ENCODE measurements at places on chromosomes 1 and 21. TPM values are rescaled to one million over a fixed set of nuclear protein-coding genes. Genes with fewer than 3 reads are reported as not detected.
A peak's percentile ranks its signal among the peaks of the same experiment; 100 is the strongest.

DNA sequence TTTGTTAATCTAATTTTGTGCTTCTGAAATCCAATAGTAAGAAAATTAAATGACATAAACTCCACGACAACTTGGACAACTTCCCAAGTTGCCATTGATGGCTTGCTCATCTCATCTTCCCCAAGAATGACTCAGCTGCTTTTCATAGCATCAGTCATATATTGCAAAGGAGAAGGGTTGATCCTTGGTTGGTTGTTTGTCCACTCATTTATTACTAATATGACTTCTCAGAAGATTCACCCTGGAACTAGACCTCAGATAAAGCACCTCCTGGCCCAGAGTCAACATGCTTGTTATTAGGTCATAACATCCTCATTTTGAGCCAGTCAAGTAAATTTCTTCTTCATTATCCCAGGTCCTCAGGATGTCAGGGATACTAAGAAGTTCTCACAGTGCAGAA lies 2.3 kb upstream of the LCE3D start:
- no peak for DNase-seq
- H3K27me3 ChIP-seq, result no peaks in the 10 kb centered on the region
- no peak overlapping the region for H3K27ac ChIP-seq
- H3K4me3 ChIP-seq, result no peak overlapping the region
- H3K4me1 ChIP-seq, result peaks cover 3% of the 10 kb centered on the region
- no peaks in the 10 kb centered on the region for H3K36me3 ChIP-seq

GRCh38 chr1:233005156-233005555 lies 54.7 kb downstream of the NTPCR start:
- H3K4me1 ChIP-seq, result peaks cover 2% of the 10 kb centered on the region
- H3K27ac ChIP-seq, result no peak overlapping the region
- no peak for DNase-seq

DNA sequence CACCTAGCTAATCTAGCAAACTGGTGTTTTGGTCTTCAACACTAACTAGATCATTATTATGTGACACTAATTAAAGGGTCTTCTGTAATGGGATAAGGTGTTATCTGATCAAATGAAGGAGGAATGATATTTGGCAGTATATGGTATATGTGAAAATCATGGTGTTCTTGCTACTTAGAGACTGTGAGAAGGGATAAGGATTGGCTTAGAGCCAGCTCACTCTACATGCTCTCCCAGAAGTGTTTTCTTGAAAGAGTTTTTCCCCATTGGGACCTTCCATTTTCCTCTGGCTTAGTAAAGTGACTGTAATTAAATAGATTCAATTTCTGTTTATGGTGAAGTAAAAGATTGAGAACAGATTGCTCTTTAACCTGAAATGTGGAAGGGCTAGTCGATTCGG lies 71.2 kb upstream of the RGL1 start:
- H3K4me3 ChIP-seq, result no peak overlapping the region
- peaks cover 6% of the 10 kb centered on the region for H3K27me3 ChIP-seq
- H3K27ac ChIP-seq, result no peak overlapping the region
- DNase-seq, result no peak

DNA sequence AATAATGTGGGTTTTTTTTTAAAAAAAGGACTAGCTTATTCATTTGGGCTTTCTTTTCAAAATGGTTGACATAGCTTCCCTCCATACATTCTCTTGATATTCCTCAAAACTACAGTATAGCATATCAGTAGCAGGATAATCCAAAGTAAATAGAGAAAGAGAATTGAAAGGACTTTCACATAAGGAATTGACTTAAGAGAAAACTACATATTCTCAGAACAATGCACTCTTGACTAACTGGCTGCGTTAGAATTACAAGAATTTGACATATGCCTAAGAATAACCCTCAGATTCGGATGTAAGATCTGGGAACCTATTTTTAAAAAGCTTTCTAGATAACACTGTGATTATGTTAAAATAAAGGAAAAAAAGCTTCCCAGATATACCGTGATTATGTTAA lies 3.1 kb downstream of the PRKAB2 start:
- no peaks in the 10 kb centered on the region for H3K27me3 ChIP-seq
- no peak for DNase-seq
- H3K27ac ChIP-seq, result no peak overlapping the region

Gene ACTL8
- not detected for total RNA-seq

DNA sequence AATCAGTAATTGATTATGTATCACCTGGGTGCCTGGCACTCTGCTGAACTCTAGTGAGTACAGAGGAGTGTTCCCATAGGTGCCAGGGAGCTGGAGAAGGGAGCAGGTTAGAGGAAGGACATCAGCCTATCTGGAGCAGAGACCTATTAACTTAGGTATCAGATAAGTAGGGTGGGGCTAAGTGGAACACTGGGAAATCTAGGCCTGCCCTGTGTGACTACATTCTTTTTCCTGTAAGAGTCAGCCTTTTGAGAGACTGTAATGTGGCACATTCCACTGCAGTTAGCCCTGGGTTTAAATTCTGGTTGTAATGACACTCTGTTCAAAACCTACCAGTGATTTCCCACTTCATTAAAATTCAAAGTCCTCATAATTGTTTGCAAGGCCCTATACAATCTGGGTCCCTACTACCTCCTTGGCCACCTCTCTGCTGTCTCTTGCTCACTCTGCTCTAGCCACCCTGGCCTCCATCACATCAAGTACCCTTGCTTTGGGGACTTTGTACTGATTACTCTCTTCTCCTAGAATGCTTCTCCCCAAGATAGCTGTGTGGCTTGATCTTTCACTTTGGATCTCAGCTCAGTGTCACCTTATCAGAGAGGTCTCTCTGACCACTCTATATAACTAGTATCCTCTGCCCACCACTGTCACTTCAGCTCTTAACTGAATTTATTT lies 12.9 kb downstream of the STX12 start:
- peaks cover 17% of the 10 kb centered on the region for H3K36me3 ChIP-seq
- peaks cover 7% of the 10 kb centered on the region for H3K4me1 ChIP-seq
- no peak overlapping the region for H3K4me3 ChIP-seq
- H3K27ac ChIP-seq, result no peak overlapping the region

- H3K27me3 ChIP-seq, result no peaks in the 10 kb centered on the region
- H3K4me1 ChIP-seq, result peaks cover 14% of the 10 kb centered on the region
- peaks cover 23% of the 10 kb centered on the region for H3K36me3 ChIP-seq
- no peak overlapping the region for H3K4me3 ChIP-seq
- DNase-seq, result no peak
- H3K27ac ChIP-seq, result no peak overlapping the region
Observed at GRCh38 chr1:6587261-6588005, 7.6 kb downstream of the ZBTB48 start.

- peaks cover 53% of the 10 kb centered on the region for H3K4me1 ChIP-seq
- H3K4me3 ChIP-seq, result peak overlapping the region; percentile 84
- no peaks in the 10 kb centered on the region for H3K36me3 ChIP-seq
- H3K27me3 ChIP-seq, result no peaks in the 10 kb centered on the region
- H3K27ac ChIP-seq, result peak overlapping the region; percentile 92
Observed at GRCh38 chr1:239719642-239720258, 333.4 kb downstream of the CHRM3 start.

DNA sequence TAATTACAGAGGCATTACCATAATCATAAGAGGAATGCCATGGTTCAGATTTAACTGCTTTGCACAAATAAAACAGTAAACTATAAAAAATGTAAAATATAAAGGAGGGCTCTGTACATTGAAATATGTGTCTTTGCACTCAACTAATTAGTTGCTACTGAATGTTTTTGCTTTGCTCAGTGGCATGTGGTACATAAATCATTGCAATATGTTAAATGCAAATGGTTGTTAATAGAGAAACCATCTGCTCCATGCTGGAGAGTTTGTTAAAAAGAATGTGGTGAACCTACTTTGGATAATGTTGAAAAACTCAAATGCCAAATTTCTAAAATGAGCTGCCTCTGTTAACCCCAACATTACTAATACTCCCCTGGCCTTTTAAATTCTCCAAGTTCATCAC lies 201.5 kb downstream of the NTNG1 start:
- no peak overlapping the region for H3K4me3 ChIP-seq
- no peaks in the 10 kb centered on the region for H3K27me3 ChIP-seq
- no peaks in the 10 kb centered on the region for H3K4me1 ChIP-seq
- no peak overlapping the region for H3K27ac ChIP-seq
- H3K36me3 ChIP-seq, result no peaks in the 10 kb centered on the region

DNA sequence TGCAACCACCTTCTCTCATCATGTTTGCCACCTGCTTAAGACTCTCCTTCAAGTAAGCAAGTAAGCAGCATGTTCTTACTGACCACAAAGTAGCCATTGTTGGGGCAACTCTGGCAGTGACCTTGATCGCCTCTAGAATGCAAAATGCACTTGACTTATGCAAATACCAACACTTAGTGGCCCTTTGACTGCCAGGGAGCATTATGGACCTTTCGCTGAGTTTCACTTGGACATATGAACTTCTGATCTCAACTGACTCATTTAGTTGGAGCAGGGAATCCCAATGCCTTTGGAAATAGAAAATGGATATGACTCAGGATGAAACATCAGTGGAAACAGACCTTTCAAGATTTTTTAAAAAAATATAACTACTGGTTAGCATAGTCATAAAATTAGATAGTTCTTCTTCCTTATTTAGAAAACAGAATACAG lies 6.1 kb upstream of the PLA2G5 start:
- no peak for DNase-seq
- H3K27me3 ChIP-seq, result peaks cover 8% of the 10 kb centered on the region

DNA sequence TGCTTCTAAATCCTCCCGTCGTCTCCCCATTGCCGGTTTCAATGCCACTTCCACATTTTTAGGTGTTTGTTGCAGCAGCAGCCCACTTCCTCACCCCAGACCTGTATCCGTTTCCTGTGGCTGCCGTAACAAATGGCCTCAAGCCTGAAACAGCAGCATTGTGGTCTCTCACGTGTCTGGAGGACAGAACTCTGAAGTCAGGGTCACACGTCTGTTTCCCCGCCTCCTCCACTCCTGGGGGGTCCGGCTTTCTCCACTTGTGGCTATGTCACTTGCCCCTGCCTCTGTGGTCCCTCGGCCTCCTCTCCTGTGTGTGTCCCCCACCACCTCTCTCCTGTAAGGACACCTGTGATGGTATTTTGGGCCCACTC lies 21.8 kb downstream of the TRPM2 start:
- peaks cover 19% of the 10 kb centered on the region for H3K4me1 ChIP-seq
- no peak overlapping the region for H3K4me3 ChIP-seq
- H3K27ac ChIP-seq, result no peak overlapping the region
- no peaks in the 10 kb centered on the region for H3K27me3 ChIP-seq
- DNase-seq, result peak; percentile 36

- no peaks in the 10 kb centered on the region for H3K27me3 ChIP-seq
- H3K27ac ChIP-seq, result no peak overlapping the region
- H3K4me1 ChIP-seq, result no peaks in the 10 kb centered on the region
- H3K4me3 ChIP-seq, result no peak overlapping the region
Observed at GRCh38 chr1:44336668-44337067, 18.4 kb downstream of the ERI3 start.

Gene SLC44A3
- total RNA-seq, result not detected

Gene RCSD1
- 84.9 TPM for total RNA-seq
